Left forelimb (tissue), 1 donor: ENCODE measurements at places on chromosomes 13 and 19.

DNA sequence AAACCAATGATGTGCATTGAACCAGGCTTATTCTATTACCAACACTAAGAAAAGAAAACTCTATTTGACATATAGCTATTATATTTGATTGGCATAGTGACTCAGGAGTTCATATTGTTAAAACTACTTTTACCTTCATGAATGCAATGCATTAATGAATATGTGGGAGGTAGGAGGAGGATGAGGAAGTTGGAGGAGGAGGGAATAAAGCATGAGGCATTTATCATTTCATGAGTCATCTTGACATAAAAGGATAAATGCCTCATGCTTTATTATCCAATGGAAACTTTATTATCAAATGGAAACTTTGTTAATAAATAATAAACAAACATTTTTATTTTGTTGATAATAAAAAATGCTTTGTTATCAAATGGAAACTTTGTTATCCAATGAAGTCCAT, 116.5 kb downstream of the SPRY2 start:
- DNase-seq, result no peak

- no peak for DNase-seq
These were observed 45.9 kb upstream of the TFDP1 start for GRCh38 chr13:113538689-113539058.

DNA sequence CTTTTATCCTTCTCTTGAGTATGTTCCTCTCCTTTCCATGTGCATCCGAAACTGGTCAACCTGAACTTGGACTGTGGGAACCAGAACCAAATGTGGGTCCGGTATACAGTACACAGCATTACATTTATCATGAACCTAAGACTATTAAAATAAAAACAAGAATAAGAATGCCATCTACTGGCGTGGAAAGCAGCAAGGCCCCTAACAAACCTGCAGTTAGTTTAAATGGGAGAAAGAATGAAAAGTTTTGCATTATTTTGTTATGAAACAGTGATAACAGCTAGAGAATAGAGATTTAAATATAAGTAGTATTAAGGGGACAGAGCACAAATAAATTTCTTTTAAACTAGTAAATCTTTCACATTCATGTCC, 159.5 kb downstream of the RBM26 start:
- DNase-seq, result no peak

- no peak for DNase-seq
These were observed 1.2 kb downstream of the ZNF8 start for GRCh38 chr19:58279925-58280316.

GRCh38 chr19:13127051-13127450, 9.0 kb downstream of the NACC1 start:
- DNase-seq, result no peak

- DNase-seq, result peak; percentile 94
These were observed 3.0 kb downstream of the PRKD2 start for GRCh38 chr19:46713781-46714443.

DNA sequence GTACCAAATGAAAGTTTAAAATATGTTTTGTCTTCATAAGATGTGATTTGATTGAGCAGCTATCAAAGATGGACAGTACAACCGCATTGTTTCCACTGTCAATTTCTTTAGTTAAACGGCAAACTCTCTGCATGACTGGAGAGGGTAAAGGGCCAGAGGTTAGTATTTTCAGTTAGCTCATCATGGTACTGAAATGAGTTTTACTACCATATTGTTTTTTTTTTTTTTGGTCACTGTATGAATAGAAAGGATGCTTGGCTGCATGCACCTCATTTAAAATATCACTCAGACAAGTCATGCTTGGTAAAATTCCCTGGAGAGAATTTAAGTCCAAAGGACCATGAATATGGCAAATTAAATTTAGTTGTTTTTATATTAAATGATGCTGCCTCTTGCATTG, 942.1 kb upstream of the SPRY2 start:
- DNase-seq, result no peak

GRCh38 chr13:72886272-72887067, 104.5 kb downstream of the PIBF1 start:
- DNase-seq, result no peak

GRCh38 chr13:107329991-107330390, 762.1 kb upstream of the ARGLU1 start:
- DNase-seq, result no peak

DNA sequence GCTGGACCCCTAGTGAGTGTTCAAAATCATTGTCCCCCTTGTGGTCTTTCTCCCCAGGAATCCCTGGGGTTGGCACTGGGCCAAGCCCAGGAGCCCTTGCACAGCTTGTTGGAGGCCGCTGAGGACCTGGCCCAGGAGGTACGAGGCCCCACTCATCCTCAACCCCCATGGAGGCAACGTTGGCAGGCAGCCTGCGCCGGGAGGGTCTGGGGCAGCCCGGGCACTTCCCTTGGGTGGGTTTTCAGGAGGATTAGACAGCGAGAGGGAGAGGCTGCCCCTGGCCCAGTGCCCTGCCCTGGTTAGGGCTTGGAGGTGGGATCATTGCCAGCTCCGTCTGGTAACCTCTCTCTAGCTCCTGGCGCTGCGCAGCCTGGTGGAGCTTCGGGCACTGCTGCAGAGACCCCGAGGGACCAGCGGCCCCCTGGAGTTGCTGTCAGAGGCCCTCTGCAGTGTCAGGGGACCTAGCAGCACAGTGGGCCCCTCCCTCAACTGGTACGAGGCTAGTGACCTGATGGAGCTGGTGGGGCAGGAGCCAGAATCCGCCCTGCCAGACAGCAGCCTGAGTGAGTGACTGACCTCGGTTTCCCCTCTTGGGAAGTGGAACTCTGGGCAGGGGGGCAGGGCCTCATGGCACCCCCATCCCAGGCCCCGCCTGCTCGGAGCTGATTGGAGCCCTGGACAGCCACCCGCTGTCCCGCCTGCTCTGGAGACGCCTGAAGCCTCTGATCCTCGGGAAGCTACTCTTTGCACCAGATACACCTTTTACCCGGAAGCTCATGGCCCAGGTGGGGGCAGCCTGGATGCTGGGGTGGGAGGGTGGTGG, 3.0 kb downstream of the ABCA7 start:
- DNase-seq, result no peak

DNA sequence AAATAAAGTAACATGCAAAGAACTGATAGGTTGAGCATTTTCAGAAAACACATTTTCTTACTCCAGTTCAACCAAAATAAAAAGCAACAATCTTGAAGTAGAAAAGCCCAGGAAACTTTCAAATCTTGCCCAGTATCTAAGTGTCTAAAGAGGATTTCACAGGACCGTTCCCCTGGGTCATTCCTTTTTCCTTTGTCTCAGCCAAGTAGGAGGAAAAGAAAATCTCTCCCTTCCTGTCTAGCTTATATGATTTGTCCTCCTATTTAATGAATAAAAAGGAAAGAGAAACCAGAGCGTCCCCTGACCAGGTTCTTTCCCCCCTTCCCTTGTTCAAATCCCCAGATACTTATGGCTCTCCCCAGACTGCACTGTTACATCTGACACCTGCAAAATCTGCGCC, 248.0 kb downstream of the KCTD12 start:
- DNase-seq, result no peak

DNA sequence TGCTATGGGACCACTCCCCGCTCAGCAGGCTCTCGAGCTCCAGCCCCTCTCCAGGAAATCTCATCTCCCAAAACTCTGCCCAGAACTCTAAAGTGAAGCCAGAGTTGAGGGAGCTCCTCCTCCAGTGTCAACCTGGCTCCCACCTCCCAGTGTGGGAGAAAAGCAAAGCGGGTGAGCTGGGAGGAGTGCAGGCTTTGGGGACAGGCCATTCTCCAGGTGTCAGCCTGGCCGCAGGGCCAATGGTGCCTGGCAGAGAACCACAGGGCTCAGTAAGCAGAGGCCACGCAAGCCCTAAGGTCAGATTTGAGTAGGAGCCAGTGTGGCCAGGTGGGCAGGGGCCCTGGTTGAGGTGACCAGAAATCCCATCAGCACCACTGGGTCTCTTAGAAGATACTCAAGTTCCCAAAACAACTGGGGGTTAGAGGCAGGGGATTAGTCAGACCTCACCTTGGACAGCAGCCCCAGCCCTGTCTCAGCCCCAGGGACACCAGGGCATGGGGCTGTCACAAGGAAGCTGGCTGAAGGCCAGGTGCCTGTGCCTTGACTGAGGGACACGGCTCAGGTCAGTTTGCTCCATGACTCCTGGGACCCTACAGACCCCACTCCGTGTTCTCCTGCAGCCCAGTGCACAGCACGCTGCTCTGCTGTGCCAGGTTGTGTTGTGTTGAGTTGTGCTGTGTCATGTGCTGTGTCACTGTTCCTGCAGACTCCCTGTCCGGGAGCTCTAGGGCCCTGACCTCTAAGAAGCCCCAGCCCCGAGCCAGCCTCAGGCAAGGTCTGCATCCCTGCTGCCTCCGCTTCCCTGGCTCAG, 2.8 kb upstream of the ZNF181 start:
- no peak for DNase-seq

DNA sequence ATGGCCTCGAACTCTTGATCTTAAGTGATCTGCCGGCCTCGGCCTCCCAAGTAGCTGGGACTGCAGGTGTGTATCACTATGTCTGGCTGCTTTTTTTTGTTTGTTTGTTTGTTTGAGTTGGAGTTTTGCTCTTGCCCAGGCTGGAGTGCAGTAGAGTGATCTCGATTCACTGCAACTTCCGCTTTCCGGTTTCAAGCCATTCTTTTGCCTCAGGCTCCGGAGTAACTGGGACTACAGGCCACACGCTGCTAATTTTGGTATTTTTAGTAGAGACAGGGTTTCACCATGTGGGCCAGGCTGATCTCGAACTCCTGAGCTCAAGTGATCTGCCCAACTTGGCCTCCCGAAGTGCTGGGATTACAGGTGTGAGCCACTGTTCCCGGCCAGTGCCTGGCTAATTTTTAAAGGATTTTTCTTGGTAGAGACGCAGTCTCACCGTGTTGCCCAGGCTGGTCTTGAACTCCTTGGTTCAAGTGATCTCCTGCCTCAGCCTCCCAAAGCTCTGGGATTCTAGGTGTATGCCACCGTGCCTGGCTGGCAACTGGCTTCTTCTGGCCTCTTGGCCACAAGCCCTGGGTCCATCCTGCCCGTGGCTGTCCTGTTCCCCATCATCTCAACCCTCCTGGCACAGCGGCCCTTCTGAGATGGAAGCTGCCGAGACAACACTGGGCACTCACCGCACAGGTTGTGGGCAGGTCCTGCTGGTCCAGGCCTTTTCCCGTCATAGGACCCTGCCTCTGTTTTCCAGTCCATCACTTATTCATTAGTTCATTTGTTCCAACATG, 11.5 kb downstream of the TECR start:
- DNase-seq, result no peak

- DNase-seq, result no peak
These were observed 70.1 kb downstream of the ITGBL1 start for GRCh38 chr13:101522607-101523006.

DNA sequence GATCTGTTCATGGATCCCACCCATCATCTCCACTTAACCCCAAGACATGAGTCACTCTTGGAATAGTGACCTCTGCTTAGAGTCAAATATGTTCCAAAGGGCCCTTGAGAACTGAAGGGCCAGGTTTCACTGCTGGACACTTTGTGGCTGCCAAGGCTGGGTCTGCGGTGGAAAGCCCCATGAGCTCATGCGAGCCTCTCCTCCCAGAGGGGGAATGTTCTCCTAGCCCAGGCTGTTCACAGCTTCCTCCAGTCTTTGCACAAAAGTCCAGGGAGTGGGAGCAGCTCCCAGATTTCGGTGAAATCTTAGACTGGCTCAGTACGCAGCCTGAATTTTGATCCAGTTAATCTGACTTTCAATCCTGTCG, 732 bp upstream of the DCLK1 start:
- DNase-seq, result no peak

- DNase-seq, result no peak
These were observed 24.9 kb upstream of the CERS4 start for GRCh38 chr19:8184274-8184673.

- no peak for DNase-seq
These were observed 31.7 kb upstream of the C1QTNF9B start for GRCh38 chr13:23928985-23929384.

DNA sequence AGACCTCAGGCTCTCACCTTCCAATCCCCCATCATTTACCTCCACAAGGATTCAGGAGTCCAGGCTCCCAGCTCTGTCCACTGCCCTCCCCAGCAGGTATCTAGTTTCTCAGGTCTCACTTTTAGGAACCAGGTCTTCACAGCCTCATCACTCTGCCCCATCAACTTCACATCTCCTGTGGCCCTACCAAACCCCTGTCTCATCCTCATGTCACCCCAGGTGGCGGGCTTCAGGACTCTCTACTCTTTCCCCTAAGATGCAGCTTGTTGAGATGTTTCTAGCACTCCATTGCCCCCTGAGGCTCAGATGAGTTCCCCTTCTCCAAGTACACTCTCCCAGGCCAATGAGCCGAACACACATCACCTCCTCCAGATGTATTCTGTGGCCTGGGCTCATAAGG, 1.5 kb downstream of the PPFIA3 start:
- no peak for DNase-seq

- no peak for DNase-seq
These were observed 29.6 kb upstream of the RCBTB2 start for GRCh38 chr13:48562296-48563066.

DNA sequence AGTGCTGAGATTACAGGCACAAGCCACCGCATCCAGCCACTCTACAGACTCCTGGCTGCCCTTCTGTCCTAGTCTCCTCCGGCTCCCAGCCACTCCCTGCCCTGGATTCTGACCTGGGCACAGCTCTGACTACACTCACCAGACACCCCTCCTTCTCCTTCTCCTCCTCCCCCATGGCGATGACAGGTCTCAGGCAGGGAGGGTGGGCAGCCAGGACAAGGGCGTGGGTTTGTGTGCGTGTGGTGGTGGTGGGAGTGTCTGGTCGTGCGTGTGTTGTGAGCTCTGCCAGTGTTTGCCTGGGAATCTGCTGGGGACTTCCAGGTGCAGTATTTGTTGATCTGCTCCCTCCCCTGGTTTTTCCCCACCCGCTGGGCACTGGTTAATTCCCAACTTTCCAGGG, 3.0 kb upstream of the NCCRP1 start:
- DNase-seq, result no peak

GRCh38 chr19:57465680-57466381, 8.9 kb upstream of the VN1R1 start:
- DNase-seq, result no peak

DNA sequence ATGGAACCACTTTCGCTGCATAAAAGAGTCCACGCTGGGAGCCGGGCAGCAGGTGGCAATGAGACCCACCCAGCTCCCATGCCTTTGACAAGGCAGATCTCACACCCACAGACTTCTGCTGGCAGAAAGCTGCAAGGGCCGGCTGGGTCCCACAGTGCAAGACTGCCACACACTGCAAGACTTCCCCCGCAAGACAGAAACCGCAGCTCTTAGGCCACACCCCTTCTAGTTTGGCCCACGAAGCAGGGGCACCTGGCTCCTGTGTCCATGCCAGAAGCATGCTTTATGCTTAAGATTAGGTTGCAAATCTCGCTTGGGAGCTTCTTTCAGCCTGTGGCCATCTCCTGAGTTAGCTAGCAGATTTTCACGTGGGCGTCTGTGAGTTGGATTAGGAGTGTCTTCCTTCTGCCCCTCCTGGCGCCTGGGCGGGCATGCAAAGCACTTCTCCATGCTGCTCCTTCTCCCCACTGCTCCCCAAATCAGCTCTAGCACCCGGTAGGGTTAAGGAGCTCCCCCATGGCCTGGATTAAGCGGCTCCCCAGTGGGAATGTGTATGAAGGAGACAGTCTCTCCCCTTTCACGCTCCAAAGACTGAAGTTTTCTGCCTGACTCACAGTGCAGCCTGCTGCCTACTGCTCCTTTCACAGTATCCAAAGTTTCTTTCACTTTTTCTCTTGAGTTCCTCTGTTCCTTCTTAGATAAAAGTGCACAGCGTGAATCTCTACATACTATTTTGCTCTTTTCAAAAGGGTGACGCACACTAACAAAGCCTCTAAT, 17.7 kb downstream of the GPC6 start:
- no peak for DNase-seq
